ENCODE measurements at places on chromosomes 16 and 17.

GRCh38 chr16:83402967-83403366 is 404.8 kb upstream of the HSBP1 start:
- DNase-seq: no peak

DNA sequence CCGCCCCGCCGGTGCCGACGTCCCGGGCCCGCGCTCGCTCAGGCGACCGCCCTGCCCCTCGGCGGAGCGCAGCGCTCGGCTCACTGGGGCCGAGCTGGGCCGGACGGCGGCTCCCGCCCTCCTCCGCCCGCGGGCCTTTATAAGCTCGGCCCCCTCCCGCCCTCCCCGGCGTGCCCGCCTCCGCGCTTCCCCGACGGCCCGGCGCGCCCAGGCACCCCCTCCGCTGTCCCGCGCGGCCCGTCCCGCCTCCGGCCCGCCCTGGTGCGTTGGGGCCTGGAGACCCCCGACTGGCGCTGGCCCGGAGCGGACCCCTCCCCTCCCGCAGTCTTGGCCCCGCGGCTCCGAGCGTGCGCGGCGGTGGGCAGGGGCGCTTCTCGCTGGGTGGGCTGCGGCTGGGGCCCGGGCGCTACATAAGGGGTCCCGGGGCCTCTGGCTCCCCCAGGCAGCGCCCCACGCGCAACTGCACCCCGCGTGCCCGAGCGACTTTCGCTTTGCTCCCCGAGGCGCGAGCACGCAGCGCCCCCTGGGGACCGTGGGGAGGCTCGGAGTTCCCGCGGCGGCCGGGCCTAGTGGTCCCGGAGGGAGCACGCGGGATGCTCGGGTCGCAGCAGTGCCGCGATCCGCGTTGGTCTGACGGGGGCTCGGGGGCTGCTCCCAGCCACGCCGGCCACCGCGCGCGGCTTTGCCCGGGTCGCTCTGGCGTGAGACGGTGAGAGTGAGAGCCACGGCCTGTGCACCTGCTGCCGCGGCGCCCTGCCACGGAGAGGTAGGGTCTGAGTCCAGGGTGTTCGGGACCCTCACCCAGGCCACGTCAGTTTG is at the start of gene PIEZO1:
Gene PIEZO1 (minus strand): TSS at position 115 of the 819 bp plus-strand sequence. CDS start 256 bp downstream, outside the sequence.
- DNase-seq: peak; percentile 22

DNA sequence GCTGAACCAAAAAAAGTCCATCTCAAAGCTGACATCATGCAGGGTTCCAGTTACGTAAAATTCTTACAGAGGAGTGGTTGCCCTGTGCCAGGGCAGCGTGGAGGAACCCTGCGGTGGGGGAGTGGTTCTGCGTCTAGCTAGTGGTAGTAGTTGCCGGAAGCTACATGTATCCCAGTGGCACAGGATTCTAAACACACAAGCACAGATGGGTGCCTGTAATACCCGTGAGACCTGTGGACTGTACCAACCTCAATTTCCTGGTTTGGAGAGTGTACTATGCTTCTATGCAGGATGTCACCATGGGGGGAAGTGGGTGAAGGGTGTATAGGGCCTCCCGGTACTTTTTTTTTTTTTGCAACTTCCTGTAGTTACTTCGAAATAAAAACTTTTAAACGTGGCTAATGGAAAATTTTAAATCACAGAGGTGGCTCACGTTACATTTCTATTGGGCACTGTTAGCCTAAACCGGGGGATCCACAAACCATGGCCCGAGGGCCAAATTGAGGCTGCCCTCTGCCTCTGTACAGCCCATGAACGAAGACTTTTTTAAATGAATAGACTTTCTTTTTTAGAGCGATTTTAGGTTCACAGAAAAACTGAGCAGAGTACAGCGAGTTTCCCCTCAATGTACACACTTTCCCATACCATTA is 38.5 kb downstream of the TBC1D16 start:
- DNase-seq: no peak

- DNase-seq: no peak
Measured at GRCh38 chr17:17661134-17661533, 20.1 kb upstream of the RAI1 start.

GRCh38 chr17:75894049-75894733 is 2.6 kb downstream of the TRIM65 start:
- DNase-seq: no peak

- DNase-seq: no peak
Measured at GRCh38 chr17:33528846-33529245, 235.8 kb upstream of the ASIC2 start.

- peak; percentile 46 for DNase-seq
Measured at GRCh38 chr17:57574040-57574513, 171.0 kb downstream of the CCDC182 start.
